AG04450 (cell line): ENCODE measurements at places on chromosomes 12 and 14.

DNA sequence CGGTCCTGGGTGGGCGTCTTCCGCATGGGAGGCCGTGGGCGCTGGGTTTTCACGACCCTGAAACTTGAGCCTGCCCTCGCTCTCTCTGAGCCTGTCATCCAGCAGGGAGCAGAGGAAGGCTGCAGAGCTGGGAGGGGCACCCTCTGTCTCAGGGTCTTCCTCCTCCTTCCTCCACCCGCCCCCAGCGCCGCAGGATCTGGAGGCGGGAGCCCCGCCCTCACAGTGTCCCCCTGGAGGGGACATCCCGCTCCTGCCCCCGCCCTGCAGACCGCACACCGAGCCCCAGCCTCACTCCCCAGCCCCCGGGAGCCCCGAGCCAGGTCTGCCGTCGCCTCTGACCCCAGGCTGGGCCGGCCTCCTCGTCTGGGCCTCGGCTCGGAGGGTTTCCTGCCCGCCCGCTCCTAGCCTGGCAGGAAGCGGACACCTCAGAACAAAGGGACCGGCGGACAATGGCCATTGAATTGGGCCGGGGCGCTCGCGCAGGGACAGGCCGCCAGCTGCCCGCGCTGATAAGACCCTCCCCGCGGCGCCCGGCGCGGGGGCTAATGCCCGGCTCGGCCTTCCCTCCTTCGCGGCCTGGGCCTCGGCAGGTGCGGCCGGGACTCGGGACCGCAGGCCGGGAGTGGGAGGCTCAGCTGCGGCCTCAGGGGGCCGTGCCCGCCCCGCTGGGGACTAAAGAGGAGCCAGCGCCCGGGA is 15.3 kb upstream of the NUDT14 start:
- DNase-seq, result no peak

DNA sequence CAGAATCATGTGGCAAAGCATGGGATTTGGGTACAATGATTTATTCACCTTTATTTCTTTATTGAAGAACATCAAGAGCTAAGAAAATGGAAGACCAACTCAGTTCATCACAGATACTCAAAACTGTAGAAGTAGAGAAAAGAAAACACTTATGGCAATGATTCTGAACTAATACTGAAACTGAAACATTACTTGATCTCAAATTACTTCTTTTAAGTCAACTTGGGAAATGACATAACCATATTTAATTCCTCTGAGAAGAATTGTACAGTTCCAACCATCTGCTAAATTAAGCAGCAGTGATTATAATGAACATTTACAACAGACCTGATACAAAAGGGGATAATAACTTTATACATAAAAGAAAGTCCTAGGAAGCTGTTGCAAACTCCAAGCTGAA is 466.5 kb downstream of the TMTC2 start:
- DNase-seq, result no peak

DNA sequence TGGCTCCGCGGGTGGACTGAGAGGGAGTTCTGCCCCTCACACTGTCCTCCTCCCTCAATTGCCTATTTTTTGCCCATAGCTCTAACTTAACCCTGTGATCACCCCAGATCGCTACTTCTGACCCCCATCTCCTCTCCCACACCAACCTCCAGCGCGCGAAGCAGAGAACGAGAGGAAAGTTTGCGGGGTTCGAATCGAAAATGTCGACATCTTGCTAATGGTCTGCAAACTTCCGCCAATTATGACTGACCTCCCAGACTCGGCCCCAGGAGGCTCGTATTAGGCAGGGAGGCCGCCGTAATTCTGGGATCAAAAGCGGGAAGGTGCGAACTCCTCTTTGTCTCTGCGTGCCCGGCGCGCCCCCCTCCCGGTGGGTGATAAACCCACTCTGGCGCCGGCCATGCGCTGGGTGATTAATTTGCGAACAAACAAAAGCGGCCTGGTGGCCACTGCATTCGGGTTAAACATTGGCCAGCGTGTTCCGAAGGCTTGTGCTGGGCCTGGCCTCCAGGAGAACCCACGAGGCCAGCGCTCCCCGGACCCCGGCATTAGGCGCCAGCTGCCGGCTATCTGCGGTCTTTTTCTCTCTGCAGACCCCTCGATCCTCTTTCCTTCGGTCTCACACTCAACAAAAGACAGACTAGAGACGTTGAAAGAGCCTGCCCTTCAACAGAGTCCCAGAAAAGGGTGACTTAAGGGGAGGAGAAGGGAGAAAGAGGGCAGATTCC is 3.0 kb upstream of the TBX3 start:
- no peak for DNase-seq

GRCh38 chr12:58615047-58615446 is 305.3 kb downstream of the LRIG3 start:
- no peak for DNase-seq

GRCh38 chr12:120914794-120915193 is 10.6 kb upstream of the SPPL3 start:
- DNase-seq, result no peak
